Caki2 (cell line): ENCODE measurements at places on chromosomes 16 and 17. TPM values are rescaled to one million over a fixed set of nuclear protein-coding genes. Genes with fewer than 3 reads are reported as not detected.

The DBF4B gene
- 15.9 and 19.8 TPM in 2 replicates for total RNA-seq

The ITGAD gene
- not detected in 2 replicates for total RNA-seq

The TNK1 gene
- total RNA-seq: 1.8 and 2.9 TPM in 2 replicates

The TMEM88 gene
- not detected in 2 replicates for total RNA-seq

The SNAI3 gene
- 0.88 TPM in 1 of 2 replicates, not detected in the other for total RNA-seq

The TEDC2 gene
- total RNA-seq: 37.3 and 39.9 TPM in 2 replicates

The MRPL10 gene
- total RNA-seq: 61.4 and 63.9 TPM in 2 replicates

The LRRC37A gene
- 0.78 TPM in 1 of 2 replicates, not detected in the other for total RNA-seq

The WNT3 gene
- total RNA-seq: 4.0 and 4.5 TPM in 2 replicates

The FOXC2 gene
- 1.3 and 6.0 TPM in 2 replicates for total RNA-seq

The MT1M gene
- total RNA-seq: not detected in 2 replicates

The CACNG3 gene
- total RNA-seq: not detected in 2 replicates

The PTX4 gene
- total RNA-seq: not detected in 2 replicates

The CXCL16 gene
- 0.41 TPM in 1 of 2 replicates, not detected in the other for total RNA-seq

The CCDC154 gene
- total RNA-seq: not detected in 2 replicates

The MYH10 gene
- 3.4 and 4.3 TPM in 2 replicates for total RNA-seq

The TUBB3 gene
- 116 and 131 TPM in 2 replicates for total RNA-seq

The CCL1 gene
- total RNA-seq: not detected in 2 replicates

The VAT1L gene
- total RNA-seq: not detected in 2 replicates

The SPATA32 gene
- total RNA-seq: not detected in 2 replicates

The PLLP gene
- total RNA-seq: 17.0 and 21.3 TPM in 2 replicates

The HYDIN gene
- 0.95 and 3.8 TPM in 2 replicates for total RNA-seq

The RHBDF1 gene
- total RNA-seq: 11.8 and 19.5 TPM in 2 replicates

The ZFHX3 gene
- 1.3 and 1.6 TPM in 2 replicates for total RNA-seq

The RPRML gene
- total RNA-seq: not detected in 2 replicates

The LRRC45 gene
- total RNA-seq: 40.3 and 51.4 TPM in 2 replicates

The GALR2 gene
- total RNA-seq: not detected in 2 replicates

The C16orf96 gene
- total RNA-seq: not detected in 2 replicates

The TBC1D3C gene
- not detected in 2 replicates for total RNA-seq

The SALL1 gene
- 3.0 and 5.6 TPM in 2 replicates for total RNA-seq

The TAT gene
- total RNA-seq: not detected in 2 replicates

The KRT33A gene
- total RNA-seq: not detected in 2 replicates

The GUCY2D gene
- not detected in 2 replicates for total RNA-seq

The C16orf92 gene
- not detected in 2 replicates for total RNA-seq

The C16orf74 gene
- total RNA-seq: 25.9 and 27.2 TPM in 2 replicates

The ADGRG3 gene
- total RNA-seq: not detected in 2 replicates

The BEAN1 gene
- total RNA-seq: 1.9 and 3.8 TPM in 2 replicates

The AIPL1 gene
- total RNA-seq: not detected in 2 replicates

The ABCA8 gene
- total RNA-seq: not detected in 2 replicates

The TNFRSF17 gene
- total RNA-seq: not detected in 2 replicates

The PRSS8 gene
- total RNA-seq: 2.9 and 4.4 TPM in 2 replicates

The CLEC18A gene
- total RNA-seq: not detected in 2 replicates

The SPATA22 gene
- not detected in 2 replicates for total RNA-seq

The CWC25 gene
- 15.2 and 21.9 TPM in 2 replicates for total RNA-seq

The ZNF213 gene
- 2.6 and 4.8 TPM in 2 replicates for total RNA-seq

The HAPSTR1 gene
- total RNA-seq: 37.4 and 48.2 TPM in 2 replicates

The PYDC1 gene
- total RNA-seq: not detected in 2 replicates
